A549 treated with AZD2906 at 1 μM for 4 hours (cell line): ENCODE measurements at places on chromosomes 1 and 21. TPM values are rescaled to one million over a fixed set of nuclear protein-coding genes. Genes with fewer than 3 reads are reported as not detected.

The PRAMEF27 gene
- not detected in 5 replicates for total RNA-seq

The WNT4 gene
- total RNA-seq = 0.12 to 0.45 TPM (median 0.30 TPM) in 5 replicates

The TMEM63A gene
- 4.2 to 6.8 TPM (median 5.8 TPM) in 5 replicates for total RNA-seq

The SFN gene
- 494 to 656 TPM (median 566 TPM) in 5 replicates for total RNA-seq

The FMO4 gene
- total RNA-seq = 0.24 to 0.50 TPM (median 0.42 TPM) in 5 replicates

The CD5L gene
- not detected in 5 replicates for total RNA-seq

The PIK3CD gene
- total RNA-seq = 9.0 to 10.2 TPM (median 9.6 TPM) in 5 replicates

The RO60 gene
- 23.9 to 34.0 TPM (median 24.4 TPM) in 5 replicates for total RNA-seq
